CD4-positive, alpha-beta T cell treated with Interleukin-15 for 4 hours (primary cell): ENCODE measurements at places on chromosomes 4 and X.

DNA sequence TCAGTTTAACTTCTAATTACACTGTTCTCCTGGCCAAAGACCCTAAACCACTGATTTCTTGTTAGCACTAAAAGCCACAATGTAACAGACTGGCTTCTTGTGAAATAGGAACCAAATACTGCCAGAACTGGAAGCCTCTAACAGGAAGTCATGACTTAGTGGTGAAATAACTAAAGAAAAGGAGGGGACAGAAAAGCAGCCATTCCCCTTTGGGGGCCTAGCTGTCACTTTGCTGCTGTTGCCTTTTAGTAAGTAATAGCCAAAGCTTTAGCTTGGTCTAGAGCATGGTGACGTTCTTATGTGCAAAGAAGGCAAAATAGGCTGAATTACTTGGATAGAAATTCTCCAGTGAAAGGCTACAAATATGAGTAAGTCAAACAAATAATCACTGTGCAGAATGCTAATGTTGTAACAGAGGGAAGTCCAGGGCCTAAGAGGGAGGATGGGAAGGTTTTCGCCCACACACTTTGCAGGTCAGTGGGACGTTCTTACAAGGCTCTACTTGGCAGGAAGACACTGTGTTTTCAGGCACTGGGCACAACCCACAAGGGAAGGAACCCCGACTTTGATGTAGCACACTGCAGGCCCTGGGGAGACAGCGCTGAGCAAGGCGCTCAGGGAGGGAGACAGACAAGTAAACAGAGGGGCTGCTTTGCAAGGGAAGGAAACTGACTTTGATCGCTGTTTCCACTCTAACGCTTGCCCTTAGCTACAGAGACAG, 16.7 kb downstream of the GAB3 start:
- DNase-seq = peak; percentile 66

GRCh38 chr4:135281230-135281629, 1079.6 kb upstream of the PABPC4L start:
- no peak for DNase-seq

DNA sequence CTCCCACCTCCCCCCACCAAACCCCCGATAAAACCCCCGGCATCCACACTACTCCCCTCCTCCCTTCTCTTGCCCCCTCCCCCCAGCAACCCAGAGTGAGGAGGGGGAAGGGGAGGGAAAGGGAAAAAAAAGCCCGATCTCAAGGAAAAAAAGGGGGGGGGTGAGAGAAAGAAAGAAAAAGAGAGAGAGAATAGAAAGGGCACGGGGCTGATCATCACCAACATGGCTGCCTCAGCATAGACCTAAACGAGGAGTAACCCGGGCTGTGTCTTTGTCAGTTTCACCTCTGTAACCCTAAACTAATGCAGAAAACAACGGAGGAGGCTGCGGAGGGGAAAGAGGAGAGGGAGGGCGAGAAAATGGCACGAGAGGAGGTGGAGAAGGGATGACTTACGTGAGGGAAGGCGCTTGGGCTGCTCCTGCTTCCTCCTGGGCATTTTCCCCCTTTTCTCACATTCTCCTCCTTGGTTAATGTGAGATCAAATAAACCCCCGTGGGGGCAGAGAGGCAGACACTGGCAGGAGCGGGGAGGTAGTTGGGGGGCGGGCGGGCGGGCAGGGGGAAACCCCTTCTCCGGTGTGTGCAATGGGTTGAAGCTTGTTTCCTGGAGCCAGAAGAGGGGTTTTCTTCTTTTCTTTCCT, 532 bp downstream of the ZNF827 start:
- DNase-seq = peak; percentile 54

GRCh38 chrX:81586096-81586495, 384.2 kb downstream of the SH3BGRL start:
- DNase-seq = no peak

DNA sequence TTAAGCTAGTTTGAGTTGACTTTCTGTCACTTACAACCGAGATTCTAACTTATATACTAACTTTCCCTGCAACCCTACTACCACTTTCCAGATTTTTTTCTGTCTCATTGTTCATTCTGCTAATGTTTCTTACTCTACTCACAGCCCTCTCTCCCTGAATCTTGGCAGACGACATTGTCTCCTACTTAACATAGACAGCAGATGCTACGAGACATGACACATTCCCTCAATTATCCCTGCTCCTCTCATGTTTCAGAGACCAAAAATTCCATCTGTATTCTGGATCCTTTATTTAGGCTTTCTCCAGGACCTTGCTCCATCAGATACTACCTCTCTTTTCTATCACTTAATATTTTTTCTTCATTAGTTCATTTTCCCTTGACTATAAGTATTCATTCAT, 379.1 kb upstream of the TEX13C start:
- DNase-seq = no peak

DNA sequence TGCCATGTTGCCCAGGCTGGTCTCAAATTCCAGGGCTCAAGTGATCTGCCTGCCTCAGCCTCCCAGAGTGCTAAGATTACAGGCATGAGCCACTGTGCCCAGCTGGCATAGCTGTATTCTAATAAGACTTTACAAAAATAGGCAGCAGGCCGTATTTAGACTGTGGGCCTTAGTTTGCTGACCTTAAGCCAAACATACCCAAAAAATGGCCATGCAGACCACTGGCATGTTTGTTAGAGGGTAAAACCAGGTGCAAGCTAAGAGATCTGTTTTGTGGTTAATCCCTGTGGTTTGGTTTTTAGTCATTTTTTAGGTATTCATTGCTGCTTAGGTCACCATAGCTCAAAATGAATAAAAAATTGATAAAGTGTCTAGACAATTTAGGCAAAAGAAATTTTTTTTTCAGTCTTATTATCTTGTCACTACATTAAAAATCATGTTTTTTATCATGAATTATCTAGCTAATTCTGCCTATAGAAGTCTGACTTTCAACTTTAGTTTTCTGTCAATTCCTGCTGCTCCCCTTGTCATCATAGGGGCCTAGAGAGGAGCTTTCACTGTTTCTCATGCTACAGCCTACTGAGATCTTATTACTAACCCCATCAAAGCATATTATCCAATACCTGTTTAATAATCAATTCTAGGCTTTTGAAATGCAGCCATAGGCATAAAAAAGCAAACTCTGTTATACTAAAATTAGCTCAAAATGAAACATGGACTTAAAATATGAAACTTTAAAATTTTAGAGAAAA, 7.5 kb upstream of the SPINK2 start:
- no peak for DNase-seq

- DNase-seq = no peak
Observed at GRCh38 chr4:48372272-48372671, 30.9 kb downstream of the SLAIN2 start.

DNA sequence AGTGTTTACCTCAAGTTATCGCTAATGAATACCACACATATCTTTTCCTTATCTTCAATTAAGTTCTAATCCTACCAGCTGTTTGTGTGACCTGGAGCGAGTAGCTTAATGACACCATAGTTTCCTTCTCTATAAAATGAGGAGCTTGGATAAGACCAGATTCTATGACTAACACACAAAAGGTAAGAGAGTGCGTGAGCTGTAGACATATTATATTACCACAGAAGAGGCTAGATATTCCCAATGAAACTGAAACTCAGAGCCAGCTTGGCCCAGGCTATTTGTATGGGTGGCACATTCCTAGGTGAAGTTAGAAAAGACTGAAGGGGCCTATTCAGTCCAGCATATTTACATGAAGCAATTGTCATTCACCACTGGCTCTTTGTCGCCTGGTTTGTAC, 30.2 kb downstream of the ASB5 start:
- DNase-seq = no peak

DNA sequence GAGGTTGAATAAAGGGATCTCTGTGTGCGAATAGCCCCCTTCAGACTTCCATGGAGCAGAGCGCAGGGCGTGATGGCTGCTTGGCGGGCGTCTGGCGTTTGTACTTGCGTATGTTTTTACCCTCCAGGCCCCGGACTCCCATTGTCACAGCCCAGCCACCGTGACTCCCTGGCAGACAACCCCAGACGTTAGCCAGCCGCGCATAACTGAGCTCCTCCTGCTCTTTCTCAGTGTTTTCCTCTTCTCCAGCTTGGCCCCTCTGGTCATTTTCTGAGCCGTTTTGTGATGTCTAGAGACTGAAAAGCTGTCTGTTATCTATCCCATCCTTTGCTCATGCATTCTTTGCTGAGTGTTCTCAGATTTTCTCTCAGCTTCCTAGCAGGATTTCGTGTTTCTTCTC, 54.3 kb downstream of the IGFBP7 start:
- no peak for DNase-seq

DNA sequence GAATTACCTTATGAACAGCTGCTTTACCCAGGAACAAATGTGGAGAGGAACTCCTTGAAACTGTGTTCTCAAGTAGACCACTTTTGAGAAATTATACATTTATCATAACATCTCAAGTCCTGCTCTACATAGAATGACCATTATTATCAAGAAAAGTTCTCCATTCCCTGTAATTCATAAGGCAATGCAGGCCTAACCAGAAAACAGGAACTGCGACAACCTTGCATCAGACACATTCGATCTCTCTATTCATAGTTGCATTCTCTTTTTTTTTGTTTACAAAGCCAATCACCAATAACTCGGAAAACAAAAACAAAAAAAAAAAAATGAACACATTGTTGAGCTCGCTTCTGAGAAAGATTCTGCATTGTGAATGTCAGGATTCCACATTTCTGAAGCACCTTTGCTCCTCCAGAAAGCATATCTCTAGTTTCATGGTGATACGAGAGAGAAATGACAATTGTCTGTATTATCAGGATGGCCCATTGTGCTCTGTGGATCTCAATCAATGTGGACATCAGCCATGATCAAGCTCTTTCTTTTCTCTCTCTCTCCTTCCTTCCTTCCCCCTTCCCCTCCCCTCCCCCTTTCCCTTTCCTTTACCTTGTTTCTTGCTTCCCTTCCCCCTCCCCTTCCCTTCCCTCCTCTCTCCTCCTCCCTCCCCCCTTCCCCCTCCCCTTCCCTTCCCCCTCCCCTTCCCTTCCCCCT, 32.4 kb upstream of the CD99 start:
- DNase-seq = no peak

DNA sequence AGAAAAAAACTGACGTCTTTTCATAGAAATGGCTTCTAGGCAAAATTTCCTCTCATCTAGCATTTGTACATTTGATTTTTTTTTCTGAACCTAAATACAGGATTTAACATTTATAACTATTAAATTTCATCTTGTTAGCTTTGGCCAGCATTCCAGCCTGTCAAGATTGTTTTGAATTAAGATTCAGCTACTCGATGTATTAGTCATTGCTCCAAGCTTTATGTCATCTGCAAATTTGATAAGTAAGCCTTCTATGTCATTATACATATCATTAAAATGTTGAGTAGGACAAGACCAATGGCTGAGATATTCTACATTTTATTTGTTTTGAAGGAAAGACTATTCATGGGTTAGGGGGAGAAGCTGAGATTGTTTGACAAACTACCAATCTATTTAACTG, 46.7 kb downstream of the DDX53 start:
- DNase-seq = no peak
